Activated CD8-positive, alpha-beta memory T cell treated with anti-CD3 and anti-CD28 coated beads, Interleukin-2, amount 50 U/mL, for 4 hours (primary cell): ENCODE measurements at places on chromosomes 3 and 15.

DNA sequence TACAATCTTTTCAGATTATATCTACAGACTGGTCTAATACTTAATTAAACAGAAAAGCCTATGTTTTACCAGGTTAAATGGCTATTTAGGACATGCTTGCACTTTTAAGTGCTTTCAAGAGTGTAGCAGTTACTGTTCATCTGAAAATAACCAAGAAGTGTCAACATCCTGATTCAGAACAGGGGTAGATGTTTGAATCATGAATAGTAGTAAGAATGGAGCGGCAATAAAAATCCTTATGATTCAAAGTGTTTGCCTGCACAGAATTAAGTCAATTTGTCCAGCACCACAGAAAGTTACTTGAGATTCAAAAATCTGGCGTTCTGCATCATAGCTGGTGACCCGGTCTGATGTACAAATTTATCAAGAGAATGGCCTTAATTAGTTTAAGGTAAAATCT lies 48.3 kb downstream of the GREM1 start:
- DNase-seq = no peak

GRCh38 chr3:11287404-11287803 lies 15.2 kb downstream of the ATG7 start:
- no peak for DNase-seq

DNA sequence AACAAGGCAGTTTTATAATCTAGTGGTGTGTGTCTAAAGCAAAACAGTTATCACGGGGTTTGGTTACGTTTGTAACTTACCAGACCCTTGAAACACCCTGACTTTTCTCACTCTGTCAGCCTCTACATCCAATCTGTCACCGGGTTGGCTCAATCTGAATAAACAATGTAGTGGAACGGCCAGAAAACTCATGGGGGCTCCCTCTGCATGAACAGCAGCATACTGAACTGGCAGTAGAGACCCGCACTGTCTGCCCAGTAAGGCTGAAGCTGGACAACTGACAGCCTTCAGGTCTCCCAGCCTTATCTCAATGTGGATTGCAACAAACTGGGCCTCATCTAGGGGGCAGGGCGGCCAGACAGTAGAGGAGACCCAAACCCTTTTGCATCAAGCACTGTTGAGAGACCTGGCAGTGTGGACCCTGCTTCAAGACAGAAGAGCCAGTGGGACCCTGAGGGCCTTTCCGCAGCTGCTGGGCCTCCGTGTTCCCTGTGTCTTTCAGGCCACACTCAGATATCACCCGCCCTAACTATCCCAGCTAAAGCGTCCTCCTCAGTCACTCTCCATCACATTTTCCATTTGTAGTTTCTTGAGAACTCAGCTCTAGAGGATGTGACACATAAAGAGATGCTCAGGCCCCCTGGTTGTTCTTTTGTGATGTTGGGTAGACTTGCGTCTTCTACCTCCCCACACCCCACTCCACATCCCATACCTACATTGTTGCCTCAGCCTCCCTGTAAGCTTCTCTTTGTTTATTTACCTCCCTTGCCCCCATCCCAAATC lies 181.2 kb upstream of the NR2E3 start:
- DNase-seq = no peak

DNA sequence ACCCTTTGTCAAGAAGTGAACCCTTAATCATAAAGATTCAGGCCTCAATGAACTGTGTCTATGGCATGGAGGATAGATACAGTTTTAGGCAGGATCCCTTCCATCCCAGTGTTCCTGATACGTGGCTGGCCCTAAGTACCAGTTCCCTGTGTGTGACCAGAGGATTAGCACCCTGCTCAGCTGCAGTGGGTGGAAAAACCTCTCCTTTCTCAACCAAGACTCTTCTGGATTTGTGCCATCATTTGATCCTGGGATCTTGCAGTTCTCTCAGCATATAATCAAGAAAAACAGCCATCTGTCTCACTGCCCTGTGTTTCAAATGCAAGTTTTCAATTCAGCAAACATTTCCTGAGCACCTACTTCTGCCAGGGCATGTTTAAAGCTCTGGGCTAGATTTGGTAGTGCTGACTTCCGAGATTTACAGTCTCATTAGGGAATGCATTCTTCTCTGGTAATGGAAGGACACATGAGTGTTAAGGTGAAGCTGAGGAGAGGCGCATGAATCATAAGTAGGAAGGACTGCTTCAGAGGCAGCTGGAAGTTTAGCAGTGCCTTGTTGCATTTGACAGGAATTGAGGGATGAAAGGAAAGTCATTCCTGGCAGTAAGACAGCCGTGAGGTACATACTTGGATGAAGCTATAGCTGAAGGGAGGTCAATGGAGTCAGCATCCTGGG lies 388.3 kb downstream of the MFSD1 start:
- no peak for DNase-seq

- DNase-seq = no peak
These were observed 11.6 kb downstream of the TAMM41 start for GRCh38 chr3:11835028-11835639.

GRCh38 chr3:171286580-171287249 lies 173.5 kb downstream of the TNIK start:
- DNase-seq = no peak

GRCh38 chr3:50233176-50233575 lies 2.8 kb upstream of the GNAI2 start:
- no peak for DNase-seq

DNA sequence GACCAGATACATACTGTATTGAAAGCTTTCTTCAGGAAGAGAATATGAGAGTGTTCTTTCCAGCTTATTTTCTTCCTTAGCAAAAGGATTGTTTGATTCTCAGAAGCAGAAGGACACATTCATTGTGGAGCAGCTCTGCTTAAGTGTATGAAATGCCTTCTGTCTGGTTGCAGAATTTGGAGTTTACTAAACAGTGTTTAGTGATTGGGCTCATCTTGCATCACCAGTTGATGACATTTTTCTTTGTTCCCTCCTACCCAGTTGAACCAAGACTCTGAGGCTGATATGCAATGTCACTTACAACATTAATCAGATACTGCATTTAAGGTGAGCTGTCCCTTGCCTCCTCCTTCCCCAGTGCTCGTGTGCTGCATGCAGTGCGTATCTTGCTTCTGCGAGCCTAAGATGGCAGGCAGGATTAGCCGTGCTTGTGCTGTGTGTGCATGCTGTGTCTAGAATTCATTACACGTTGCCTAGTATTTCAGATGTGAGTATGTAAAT lies 18.4 kb downstream of the ZBTB38 start:
- DNase-seq = no peak

DNA sequence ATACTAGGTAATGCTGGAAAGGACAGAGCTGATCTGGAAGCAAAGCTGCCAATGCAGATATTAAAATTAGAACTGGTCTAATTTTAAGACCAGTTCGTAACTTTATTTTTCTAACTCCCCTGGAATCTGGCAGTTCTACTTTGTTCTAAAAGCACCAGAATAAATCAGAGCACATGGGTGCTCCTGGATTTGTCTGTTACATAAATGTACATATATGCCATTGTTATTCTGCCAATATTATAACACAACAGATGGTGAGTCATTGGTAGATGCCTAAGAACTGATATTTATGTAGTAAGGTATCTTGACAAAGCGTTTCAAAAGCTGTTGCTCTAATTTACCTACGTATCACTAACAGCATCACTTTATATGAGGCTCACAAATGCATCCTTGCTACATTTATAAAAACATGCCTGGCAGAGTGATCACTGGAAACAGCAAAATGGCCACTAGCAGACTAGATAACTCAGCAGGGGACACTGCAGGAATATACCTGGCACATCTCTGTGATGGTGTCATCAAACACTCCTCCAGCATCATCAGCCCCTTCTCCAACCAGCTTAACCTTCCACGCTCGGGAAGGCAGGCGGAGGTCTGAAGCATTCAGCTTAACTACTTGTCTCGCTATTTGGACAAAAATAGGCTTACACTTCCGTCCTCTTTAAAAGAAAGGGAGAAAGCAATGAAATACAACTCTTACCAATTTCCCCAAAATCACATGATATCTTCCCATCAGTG lies 26.2 kb downstream of the FBXL22 start:
- no peak for DNase-seq

- DNase-seq = no peak
These were observed 271.1 kb upstream of the GPR149 start for GRCh38 chr3:154701055-154701454.

DNA sequence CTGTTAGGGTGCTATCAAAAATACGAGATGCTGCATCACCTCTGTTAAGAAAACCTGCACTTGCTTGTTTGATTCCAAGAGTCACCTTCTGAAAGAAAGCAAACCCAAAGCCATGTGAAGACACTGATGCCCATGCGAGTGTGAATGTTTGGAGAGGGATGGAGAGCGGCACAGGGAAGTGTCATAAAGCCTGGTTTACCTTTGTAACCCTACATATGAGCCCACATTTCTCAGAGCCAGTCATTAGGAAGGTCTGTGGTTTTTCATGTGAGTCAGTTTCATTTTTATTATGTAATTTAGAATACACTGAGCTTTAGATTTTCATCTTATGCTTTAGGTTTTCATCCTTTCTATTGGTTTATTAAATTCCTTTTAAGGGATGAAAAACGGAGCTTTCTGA lies 896.8 kb downstream of the ROBO1 start:
- no peak for DNase-seq

GRCh38 chr15:99682455-99682854 lies 50.8 kb downstream of the LYSMD4 start:
- no peak for DNase-seq

DNA sequence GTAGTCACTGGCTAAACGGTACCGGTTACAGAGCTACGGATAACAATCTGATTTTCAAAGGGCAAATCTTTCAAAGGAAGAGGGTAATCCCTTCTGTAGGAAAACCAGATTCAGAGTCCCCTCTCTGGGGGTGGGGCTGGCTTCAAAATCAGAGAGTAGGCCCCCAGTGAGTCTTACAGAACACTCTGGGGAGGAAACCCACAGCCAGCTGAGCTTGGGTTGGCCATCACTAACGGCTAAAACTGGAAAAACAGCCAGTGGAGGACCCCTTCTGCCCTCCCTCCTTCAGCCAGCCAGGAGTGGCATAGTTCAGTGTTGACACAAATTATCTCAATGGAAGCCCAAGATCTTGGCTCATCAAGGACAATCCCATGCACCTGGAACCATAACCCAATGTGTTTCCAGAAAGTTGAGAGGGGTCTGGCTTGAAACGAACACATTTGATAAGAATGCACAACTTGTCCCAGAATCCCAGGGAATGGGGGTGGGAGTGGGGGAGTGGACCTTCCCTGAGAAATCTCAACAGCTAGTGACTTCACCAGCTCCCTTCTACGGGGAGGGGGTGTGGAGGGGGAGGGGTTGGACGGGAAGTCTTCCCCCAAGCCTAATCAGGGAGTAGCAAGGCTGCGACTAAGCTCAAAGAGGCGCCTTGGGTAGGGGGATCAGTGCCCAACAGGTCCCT lies 1.0 kb downstream of the RASL12 start:
- no peak for DNase-seq

- DNase-seq = no peak
These were observed 9.4 kb upstream of the SMCO1 start for GRCh38 chr3:196524527-196524926.

DNA sequence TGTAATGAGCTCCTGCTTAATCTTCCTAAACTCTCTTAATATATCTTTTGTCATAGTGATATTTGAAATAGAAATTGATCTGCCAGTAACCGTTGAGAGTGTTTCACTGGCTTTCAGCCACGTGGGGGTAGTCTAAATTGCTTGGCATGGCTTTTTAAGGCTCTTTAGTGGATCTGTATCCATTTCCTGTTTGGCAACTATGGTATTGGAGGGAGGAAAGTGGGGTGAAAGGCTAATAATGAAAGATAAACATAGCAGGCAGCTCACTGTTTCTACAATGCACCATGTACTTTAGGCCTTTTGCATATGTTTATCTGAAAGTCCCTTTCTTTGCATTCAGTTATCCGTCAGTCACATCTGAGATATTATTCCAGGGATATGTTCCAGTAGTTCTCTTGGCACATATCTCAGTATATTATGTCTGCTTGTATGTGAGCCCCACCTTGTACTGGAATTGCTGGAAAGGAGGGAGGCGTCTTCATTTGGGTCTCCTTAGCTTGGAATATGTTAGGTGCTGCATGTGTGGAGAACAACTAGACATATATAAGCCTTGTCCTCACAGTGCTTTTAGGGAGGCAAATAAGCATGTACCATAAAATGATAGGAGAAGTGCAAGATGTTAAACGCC lies 10.8 kb downstream of the TOPAZ1 start:
- DNase-seq = no peak

GRCh38 chr3:50815844-50816243 lies 141.1 kb downstream of the DOCK3 start:
- DNase-seq = no peak

GRCh38 chr3:189908646-189909045 lies 212.1 kb downstream of the P3H2 start:
- no peak for DNase-seq

DNA sequence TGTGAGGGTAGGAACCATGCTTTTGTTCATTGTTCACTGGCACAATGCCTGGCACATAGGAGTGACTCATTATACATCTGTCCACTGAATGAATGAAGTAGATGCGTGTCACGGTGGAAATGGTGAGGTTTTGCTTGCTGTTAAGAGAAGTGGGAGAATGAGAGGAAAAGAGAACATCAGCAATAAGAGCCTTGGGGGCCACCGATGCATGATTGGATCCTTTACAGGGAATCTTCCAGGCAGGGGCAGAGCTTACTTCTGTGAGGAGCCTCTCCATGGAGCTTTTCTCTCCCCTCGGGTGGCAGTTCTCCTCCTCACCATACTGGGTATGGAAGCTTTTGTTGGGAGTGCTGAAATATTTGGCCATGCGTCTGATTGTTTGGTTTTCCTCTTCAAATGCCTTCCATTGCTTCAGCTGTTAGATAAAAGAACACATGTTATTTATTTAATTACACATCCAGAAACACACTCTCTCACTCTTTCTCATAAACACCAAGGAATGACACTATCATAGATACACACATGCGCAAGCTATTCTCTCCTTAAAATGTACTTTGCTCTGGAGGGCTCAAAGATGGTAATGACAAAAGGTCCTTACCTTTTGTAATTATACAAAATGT lies 78.9 kb upstream of the GSK3B start:
- DNase-seq = no peak

- no peak for DNase-seq
These were observed 258.1 kb upstream of the ROPN1 start for GRCh38 chr3:124250053-124250452.

GRCh38 chr15:49627407-49627877 lies 6.6 kb downstream of the DTWD1 start:
- DNase-seq = no peak

DNA sequence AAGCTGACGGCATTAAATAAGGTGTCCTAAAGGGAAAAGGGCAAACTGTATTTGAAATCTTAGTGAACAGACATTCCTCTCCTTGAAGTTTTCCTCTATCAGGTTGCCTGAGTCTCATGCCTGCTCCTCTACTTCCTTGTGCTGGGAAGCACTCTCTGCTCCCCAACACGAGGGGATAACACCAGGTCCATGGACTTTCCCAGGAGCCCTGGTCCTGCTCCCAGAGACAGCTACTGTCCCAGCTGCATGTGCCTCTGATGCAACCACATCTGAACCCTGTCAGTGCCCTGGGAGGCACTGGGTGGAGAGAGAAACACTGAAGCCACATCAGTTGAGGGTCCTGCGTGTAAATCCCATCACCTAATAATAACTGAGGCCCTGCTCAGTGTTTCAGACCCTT lies 7.4 kb downstream of the TLR9 start:
- DNase-seq = no peak

- DNase-seq = no peak
These were observed 10.0 kb downstream of the RAD18 start for GRCh38 chr3:8953313-8953712.
